ENCODE measurements at places on chromosomes 11 and 22. TPM values are rescaled to one million over a fixed set of nuclear protein-coding genes. Genes with fewer than 3 reads are reported as not detected.

Gene PCSK7
- 22.1 TPM for total RNA-seq

Gene ARHGAP20
- total RNA-seq = 4.7 TPM

Gene RASD2
- total RNA-seq = 22.8 TPM

DNA sequence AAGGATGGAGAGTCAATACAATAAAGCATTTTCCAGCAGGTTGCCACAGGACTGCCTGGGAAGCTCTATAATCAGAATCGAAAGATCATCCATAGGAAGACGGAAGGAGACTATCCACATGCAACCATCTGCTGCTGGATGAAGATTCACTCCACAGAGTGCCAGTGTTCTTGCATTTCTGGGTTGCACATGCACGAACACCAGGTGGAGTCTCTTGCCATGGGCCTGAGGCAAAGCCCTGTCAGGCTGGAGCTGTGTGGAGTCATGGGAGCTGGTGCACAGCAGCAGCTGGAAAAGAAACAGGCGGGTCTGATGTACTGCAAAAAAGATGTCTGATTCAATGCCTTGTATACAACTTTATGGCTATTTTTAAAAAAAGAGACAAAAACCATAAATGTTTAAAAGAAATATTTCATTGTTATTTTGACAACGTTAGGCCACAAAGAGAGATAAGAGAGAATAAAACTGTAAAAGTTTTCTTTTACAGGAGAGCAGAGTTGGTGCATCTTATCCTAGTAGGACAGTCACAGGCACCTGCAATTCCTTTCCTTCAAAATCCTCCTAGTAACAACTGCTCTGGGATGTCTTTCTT lies 12.9 kb upstream of the FAT3 start:
- no peaks in the 10 kb centered on the region for H3K36me3 ChIP-seq
- H3K4me1 ChIP-seq = peaks cover 6% of the 10 kb centered on the region
- H3K27me3 ChIP-seq = no peaks in the 10 kb centered on the region
- DNase-seq = no peak

DNA sequence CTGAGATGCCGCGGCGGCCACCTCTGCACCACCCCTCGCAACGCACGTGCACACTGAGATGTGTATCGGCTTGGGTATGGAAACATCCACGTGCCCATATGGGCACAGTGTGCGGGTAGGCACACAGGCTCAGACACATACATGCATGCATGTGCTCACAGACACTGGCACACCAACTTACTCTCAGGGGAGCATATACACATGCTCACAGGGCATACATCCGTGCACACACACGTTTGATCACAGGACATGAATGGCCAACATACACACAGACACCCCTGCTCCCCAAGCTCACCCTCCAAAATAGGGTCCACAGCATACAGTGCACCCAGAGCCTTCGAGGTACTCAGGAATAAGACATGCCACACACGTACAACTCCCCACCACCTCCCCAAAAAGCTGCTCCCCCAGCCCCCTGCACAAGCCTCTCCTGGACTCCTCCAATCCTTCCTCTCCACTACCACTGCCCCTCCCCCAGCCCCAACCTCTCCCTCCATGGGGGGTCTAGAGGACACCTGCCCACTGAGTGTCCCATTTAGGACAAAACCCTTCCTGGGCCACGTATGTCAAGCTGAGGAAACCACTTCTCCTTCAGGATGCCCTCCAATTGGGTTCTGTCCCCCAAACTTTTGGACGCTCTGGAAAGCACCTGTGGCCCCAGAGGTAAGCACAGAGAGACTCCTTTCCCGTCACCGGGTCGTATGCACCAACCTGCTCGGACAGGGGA lies 53.1 kb downstream of the SLC22A12 start:
- H3K27ac ChIP-seq = peak overlapping the region; percentile 62
- no peak for DNase-seq
- peak overlapping the region; percentile 76 for H3K4me3 ChIP-seq
- no peaks in the 10 kb centered on the region for H3K27me3 ChIP-seq
- H3K4me1 ChIP-seq = peaks cover 26% of the 10 kb centered on the region

- no peak for DNase-seq
- peaks cover 25% of the 10 kb centered on the region for H3K4me1 ChIP-seq
- no peak overlapping the region for H3K4me3 ChIP-seq
- no peaks in the 10 kb centered on the region for H3K27me3 ChIP-seq
These were observed 103.7 kb downstream of the GAB2 start for GRCh38 chr11:78313898-78314297.

DNA sequence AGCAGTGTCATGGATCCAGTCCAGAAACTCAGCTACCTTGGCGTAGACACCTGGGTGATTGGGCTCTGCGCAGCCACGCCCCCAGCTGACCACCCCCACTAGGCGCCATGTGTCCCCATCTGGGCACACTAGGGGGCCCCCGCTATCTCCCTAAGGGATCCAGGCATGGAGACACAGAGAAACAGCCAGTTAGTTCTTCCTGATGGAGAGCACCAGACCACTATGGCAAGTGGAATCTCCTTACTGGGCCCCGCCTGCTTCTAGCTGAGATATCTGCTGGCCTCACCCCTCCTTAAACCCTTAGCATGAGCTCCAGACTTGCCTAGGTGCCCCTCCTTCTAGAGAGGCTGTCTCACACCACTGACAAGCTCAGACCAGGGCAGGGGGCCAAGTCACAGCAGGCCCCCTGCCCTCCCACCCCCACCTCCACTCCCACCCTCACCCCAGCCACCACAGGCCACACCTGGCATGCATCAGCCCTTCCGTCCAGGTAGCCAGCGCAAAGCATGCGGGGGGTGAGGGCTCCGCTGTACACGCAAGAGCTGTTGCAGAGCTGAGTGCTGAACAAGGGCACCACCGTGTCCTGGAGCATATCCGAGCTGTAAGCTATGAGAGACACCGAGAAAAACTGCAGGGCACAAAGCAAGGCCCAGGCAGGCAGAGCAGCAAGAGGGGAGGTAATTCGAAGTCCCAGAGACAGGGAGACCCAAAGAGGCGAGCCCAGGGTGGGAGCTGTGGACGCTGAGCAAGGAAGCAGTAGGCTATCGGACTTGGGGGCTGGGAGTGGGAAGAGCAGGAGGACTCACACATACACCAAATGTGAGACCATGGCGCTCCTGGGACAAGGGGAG lies 16.1 kb downstream of the TMPRSS5 start:
- H3K4me3 ChIP-seq = no peak overlapping the region
- peaks cover 8% of the 10 kb centered on the region for H3K4me1 ChIP-seq
- H3K36me3 ChIP-seq = no peaks in the 10 kb centered on the region
- no peak for DNase-seq

DNA sequence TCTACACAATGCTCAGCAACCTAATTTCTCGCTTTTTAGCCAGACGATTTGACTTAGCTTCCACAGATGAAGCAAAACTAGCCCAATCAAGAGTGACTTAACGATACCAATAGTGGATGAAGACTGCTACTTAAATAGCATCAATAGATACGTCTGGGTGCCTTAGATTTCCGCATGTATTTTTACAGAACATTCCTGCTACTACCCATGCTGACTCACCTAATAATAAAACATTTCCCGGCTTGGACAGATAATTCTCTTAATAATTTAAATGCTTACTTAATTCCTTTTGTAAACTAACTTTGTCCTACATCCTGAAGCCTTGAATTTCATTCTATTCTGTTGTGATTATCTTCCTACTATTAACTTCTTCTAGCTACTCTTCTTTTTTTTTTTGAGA lies 5.2 kb upstream of the LAYN start:
- no peak overlapping the region for H3K4me3 ChIP-seq
- DNase-seq = no peak
- H3K36me3 ChIP-seq = no peaks in the 10 kb centered on the region
- H3K27me3 ChIP-seq = no peaks in the 10 kb centered on the region
- no peak overlapping the region for H3K27ac ChIP-seq

DNA sequence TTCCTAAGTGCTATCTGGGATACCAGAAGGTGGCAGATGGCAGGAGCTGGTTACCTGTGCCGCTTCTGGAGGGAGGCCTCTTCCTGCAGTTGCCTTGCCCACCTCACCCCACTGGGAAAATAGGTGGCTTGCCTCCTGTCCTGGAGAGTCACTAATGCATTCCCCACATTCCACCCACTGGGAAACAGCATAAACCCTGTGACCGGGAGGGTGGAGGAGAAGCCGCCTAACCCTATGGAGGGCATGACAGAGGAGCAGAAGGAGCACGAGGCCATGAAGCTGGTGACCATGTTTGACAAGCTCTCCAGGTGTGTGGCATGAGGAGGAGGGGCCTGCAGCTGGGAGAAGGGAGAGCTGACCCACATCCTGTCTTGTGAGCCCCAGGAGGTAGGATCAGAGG lies 5.6 kb downstream of the RIC8A start:
- no peak overlapping the region for H3K27ac ChIP-seq
- no peak overlapping the region for H3K4me3 ChIP-seq
- H3K4me1 ChIP-seq = peaks cover 24% of the 10 kb centered on the region
- peaks cover 32% of the 10 kb centered on the region for H3K36me3 ChIP-seq
- peak; percentile 46 for DNase-seq
- H3K27me3 ChIP-seq = no peaks in the 10 kb centered on the region

- H3K4me3 ChIP-seq = no peak overlapping the region
- no peak overlapping the region for H3K27ac ChIP-seq
- no peak for DNase-seq
- no peaks in the 10 kb centered on the region for H3K27me3 ChIP-seq
- no peaks in the 10 kb centered on the region for H3K4me1 ChIP-seq
These were observed 76.4 kb downstream of the MPPED1 start for GRCh38 chr22:43488031-43488866.

DNA sequence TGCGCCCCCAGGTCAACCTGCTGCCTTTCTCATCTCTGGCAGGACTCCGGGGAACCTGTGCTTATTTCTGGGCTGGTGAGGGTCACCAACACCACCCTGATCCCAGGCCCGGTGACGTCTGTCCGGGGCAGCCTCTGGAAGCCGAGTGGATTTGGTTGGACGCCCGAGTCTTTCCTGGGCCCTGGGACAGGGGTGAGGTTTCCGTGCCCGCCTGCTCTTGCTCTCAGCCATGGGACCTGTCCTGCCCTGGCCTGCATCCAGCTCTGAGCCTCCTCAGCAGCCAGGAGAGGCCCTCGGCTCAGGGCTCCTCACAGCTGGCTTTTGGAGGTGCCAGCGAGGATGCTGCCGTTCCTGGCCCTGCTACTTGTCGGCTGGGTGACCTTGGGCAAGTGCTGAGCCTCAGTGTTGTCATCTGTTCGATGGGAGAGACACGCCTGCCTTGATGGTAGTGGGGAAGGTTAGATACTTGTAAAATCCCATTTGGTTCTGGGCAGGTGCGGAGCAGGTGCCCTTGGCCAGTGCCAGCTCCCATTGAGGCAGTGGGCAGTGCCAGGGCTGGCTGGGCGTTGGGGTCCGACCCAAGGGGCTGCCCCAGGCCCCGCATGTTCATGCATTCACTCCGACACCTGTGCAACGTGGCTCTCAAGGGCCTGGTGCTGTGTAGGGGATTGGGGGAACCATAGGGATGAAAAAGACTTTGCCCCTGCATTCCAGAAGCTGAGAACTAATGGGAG lies 58.9 kb upstream of the THY1 start:
- peaks cover 4% of the 10 kb centered on the region for H3K4me1 ChIP-seq
- no peaks in the 10 kb centered on the region for H3K27me3 ChIP-seq
- H3K4me3 ChIP-seq = no peak overlapping the region
- H3K36me3 ChIP-seq = no peaks in the 10 kb centered on the region
- H3K27ac ChIP-seq = no peak overlapping the region

- no peaks in the 10 kb centered on the region for H3K27me3 ChIP-seq
- peak overlapping the region; percentile 91 for H3K27ac ChIP-seq
- H3K4me1 ChIP-seq = no peaks in the 10 kb centered on the region
- DNase-seq = peak; percentile 97
- H3K36me3 ChIP-seq = no peaks in the 10 kb centered on the region
These were observed 17.9 kb downstream of the CRELD2 start for GRCh38 chr22:49936018-49936972.

DNA sequence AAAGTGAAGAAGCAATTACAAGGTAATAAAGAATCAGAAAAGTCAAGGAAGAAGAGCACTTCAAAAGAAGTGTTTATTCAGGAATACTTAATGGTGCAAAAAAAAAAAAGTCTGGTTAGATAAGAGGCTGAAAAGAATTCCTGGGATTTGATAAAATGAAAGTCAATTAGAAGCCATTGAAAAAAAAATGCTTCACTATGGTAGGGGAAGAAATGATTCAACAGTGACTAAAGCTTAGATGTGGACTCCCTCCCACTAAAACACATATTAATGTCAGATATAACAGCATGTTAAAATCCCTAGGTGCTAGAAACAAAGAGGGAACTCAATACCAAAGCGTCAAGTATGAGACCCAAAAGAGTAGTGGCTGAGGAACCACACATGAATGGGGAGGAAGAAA lies 335.3 kb upstream of the PITPNB start:
- H3K27ac ChIP-seq = no peak overlapping the region
- no peaks in the 10 kb centered on the region for H3K36me3 ChIP-seq
- DNase-seq = no peak
- H3K27me3 ChIP-seq = no peaks in the 10 kb centered on the region
- no peak overlapping the region for H3K4me3 ChIP-seq

- H3K27ac ChIP-seq = no peak overlapping the region
- no peak for DNase-seq
- H3K4me1 ChIP-seq = no peaks in the 10 kb centered on the region
- H3K27me3 ChIP-seq = no peaks in the 10 kb centered on the region
These were observed 134.9 kb downstream of the METTL15 start for GRCh38 chr11:28243061-28243460.

DNA sequence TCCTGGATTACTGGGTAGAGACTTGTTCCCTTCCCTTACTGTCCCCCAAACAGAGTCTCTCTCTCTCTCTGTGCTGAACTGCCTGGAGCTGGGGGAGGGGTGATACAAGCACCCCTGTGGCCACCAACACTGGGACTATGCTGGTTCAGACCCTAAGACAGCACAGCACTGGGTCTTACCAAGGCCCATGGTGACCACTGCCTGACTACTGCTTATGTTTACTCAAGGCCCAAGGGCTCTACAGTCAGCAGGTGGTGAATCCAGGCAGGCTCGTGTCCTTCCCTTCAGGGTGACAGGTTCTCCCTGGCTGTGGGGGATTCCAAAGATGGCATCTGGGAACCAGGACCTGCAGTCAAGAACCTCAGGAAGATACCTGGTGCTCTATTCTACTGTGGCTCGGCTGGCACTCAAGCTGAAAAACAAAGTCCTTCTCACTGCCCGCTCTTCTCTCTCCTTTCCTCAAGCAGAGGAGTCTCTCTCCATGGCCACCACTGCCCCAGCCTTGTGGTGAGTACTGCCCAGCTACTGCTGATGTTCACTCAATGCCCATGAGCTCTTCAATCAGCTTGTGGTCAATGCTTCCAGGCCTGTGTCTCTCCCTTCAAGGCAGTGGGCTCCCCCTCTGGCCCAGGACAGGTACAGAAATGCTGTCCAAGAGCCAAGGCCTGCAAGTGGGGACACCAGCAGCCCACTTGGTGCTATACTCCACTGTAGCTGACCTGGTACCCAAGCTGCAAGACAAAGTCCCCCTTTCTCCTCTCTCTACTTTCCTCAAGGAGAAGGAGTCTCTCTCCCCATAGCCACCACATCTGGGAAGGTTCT lies 41.8 kb upstream of the SHANK2 start:
- DNase-seq = peak; percentile 25
- H3K36me3 ChIP-seq = no peaks in the 10 kb centered on the region
- H3K4me3 ChIP-seq = no peak overlapping the region
- no peaks in the 10 kb centered on the region for H3K27me3 ChIP-seq
- no peaks in the 10 kb centered on the region for H3K4me1 ChIP-seq
